ENCODE measurements at places on chromosomes 7 and 10. TPM values are rescaled to one million over a fixed set of nuclear protein-coding genes. Genes with fewer than 3 reads are reported as not detected.

EPO gene
- not detected for total RNA-seq

CRCP gene
- total RNA-seq: 48.9 TPM

RNF148 gene
- total RNA-seq: 0.92 TPM

GRID2IP gene
- total RNA-seq: 2.1 TPM

GALNT17 gene
- total RNA-seq: 55.1 TPM

C10orf105 gene
- 2.1 TPM for total RNA-seq

SPDYE2B gene
- not detected for total RNA-seq

ASB10 gene
- total RNA-seq: not detected

LIPJ gene
- total RNA-seq: 1.6 TPM

IL15RA gene
- total RNA-seq: not detected

SFMBT2 gene
- total RNA-seq: 33.7 TPM

SSC4D gene
- total RNA-seq: 1.6 TPM

CLEC2L gene
- 9.7 TPM for total RNA-seq

ANXA8 gene
- not detected for total RNA-seq

PLPP4 gene
- 29.1 TPM for total RNA-seq

EBF3 gene
- total RNA-seq: 19.6 TPM

WDR86 gene
- total RNA-seq: 21.2 TPM

SPACDR gene
- total RNA-seq: not detected

MTERF1 gene
- 19.4 TPM for total RNA-seq

BLNK gene
- total RNA-seq: 0.23 TPM

CALHM1 gene
- total RNA-seq: 0.23 TPM

EPHB4 gene
- total RNA-seq: 11.1 TPM

CLRN3 gene
- not detected for total RNA-seq

CLDN4 gene
- total RNA-seq: 0.69 TPM

MSS51 gene
- total RNA-seq: 3.5 TPM

ETV1 gene
- total RNA-seq: 62.5 TPM

SLC13A1 gene
- not detected for total RNA-seq

MRLN gene
- 0.69 TPM for total RNA-seq

UCN3 gene
- total RNA-seq: not detected

OR6B1 gene
- total RNA-seq: not detected

LIPF gene
- not detected for total RNA-seq

ITPRID1 gene
- 0.23 TPM for total RNA-seq

LAMTOR4 gene
- total RNA-seq: 48.9 TPM

NODAL gene
- 3.5 TPM for total RNA-seq

CACNB2 gene
- total RNA-seq: 35.3 TPM

NEURL1 gene
- total RNA-seq: 33.4 TPM

NEUROD6 gene
- 4.2 TPM for total RNA-seq

C7orf57 gene
- total RNA-seq: 5.8 TPM

DRGX gene
- 0.23 TPM for total RNA-seq

TMEM273 gene
- total RNA-seq: 2.1 TPM
